ENCODE measurements at places on chromosomes 7 and 10.

- DNase-seq = no peak
Measured at GRCh38 chr10:62733654-62734293, 70.7 kb upstream of the ADO start.

DNA sequence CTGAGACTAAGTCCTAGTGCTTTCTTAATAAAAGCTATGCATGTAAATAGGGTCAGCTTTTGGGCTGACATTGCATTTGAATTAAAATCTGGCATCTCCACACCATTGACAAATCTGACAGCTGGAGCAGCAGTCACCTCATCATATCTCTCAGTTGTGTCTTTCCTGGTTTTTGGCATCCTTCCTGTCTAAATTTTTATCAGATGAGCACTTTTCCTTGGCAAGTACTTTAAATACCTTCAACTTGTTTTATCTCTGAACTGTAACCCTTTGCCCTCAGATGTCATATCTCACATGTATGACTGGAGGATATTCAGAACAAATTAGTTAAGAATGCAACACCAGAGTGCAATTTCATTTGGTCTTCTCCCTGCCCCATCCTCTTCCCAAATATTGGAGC is 1066.2 kb downstream of the LRMDA start:
- no peak for DNase-seq

DNA sequence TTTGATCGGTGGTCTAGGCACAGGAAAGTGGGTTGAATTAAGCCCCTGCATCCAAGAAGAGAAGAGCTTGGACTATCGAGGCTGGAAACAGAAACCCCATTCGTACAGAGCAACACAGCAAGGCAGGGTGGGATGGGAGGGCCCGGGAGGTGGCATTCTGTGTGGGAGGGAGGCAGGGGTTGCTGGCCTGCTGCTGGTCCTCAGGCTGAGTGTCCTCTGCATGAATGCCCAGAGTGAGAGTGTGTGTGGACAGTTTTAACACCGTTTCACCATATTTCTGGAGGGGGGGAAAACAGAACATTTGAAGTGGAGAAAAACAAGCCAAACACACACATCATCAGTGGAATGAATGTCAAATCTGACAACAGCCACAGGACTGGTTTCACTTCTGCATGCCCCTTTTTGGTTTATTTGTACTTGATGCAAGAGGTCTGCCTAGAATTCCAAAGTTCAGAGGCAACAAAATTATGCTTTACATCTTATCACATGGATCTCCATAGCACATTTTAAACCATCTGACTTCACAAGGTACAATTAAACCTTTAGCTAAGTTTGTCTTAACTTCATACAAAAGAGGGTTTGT is 11.1 kb upstream of the ENO4 start:
- DNase-seq = no peak

- no peak for DNase-seq
Measured at GRCh38 chr7:130939321-130940095, 205.5 kb upstream of the KLF14 start.

GRCh38 chr7:2472739-2473138 is 3.5 kb downstream of the GRIFIN start:
- no peak for DNase-seq

GRCh38 chr10:69846293-69846921 is 44.7 kb downstream of the COL13A1 start:
- DNase-seq = no peak

- no peak for DNase-seq
Measured at GRCh38 chr10:14086596-14086995, 244.1 kb downstream of the FRMD4A start.

- no peak for DNase-seq
Measured at GRCh38 chr7:32916006-32916405, 24.4 kb upstream of the KBTBD2 start.

DNA sequence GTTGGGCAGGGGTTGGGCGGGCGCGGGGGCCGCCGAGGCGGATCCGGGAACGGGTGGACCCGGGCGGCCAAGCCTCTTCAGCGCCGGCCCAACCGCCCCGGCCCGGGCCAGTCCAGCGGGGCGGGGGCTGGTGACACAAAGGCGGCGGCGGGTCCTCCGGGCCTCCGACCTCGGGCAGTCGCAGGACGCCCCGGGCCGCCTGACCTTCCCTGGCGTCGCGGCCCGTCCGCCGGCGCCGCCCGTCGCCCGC is 54.2 kb downstream of the METTL2B start:
- DNase-seq = no peak

- no peak for DNase-seq
Measured at GRCh38 chr10:116833986-116834985, 15.0 kb upstream of the ENO4 start.

GRCh38 chr7:120227255-120227654 is 45.7 kb upstream of the KCND2 start:
- no peak for DNase-seq
